ENCODE measurements at places on chromosomes 3 and 15.

DNA sequence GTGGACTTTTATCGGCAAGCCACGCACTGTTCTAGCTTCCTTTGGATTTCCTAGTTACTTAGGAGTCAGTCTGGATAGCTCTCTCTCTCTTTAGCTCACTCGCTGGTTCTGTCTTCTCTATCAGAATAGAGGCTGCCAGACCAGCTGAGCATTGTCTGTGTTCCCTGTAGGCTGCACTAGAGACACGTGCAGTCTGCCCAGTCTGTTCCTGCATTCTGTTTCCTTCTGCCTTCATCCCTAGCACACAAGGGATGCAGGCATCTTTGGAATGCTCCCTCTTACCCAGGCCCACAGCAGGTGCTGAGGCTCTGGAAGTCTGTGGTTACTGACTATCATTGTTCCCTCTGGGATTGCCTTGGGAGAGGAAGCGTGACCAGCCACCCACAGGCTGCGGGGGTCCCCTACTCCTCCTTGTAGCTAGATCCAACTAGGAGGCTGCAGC, 322.8 kb downstream of the ZNF621 start:
- no peak for DNase-seq

GRCh38 chr3:157040456-157040855, 119.5 kb downstream of the CCNL1 start:
- DNase-seq, result no peak

GRCh38 chr3:37779289-37780152, 82.2 kb upstream of the CTDSPL start:
- peak; percentile 26 for DNase-seq

GRCh38 chr15:67717776-67718175, 107.5 kb upstream of the SKOR1 start:
- no peak for DNase-seq

DNA sequence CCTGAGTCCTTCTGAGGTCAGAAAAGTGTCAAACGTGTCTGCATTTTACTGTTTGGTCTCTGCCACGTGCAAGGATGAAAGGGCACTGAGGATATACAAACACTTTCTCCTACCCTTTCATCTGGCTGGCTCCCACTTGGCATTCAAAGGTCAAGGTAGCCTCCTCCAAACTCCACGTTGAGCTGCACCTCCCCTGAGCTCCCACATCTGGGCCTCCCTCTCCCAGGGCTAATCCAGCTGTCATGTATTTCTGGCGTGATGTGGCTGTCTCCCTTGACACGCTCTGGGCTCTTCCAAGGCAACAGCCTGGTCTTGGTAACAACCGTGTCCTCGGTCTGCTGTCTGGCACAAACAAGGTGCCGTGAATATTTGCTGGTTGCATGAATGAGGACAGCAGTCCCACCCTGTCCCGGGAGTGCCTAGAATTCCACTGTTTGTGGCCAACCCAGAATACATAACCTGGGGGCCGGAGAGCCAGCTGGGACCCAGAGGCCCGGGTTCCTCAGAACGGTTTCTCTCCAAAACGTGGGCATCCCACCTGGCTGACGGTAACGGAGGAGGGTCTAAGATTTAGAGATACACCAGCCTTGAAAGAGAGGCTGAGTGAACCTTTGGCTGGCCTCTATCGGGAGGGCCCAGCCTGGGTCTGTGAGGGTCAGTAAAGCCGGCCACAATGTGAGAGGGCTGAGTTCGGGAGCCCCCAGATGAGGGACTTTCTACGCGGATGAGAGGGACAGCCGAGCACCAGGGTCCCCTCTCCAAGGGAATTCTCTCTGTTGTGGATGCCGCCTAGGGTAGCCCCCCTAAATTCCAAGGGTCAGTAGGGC, 767 bp downstream of the GLT8D1 start:
- no peak for DNase-seq

Data from GF-D8 (cell line).